PC-9 (cell line): ENCODE measurements at places on chromosomes 3 and 15. TPM values are rescaled to one million over a fixed set of nuclear protein-coding genes. Genes with fewer than 3 reads are reported as not detected.

The DUOXA2 gene
- not detected in 2 replicates for total RNA-seq

The FBXW12 gene
- total RNA-seq: not detected in 2 replicates

The FEZF2 gene
- total RNA-seq: not detected in 2 replicates

The MFGE8 gene
- 54.5 and 64.3 TPM in 2 replicates for total RNA-seq

The CSPG5 gene
- 1.3 and 1.8 TPM in 2 replicates for total RNA-seq

The XCR1 gene
- total RNA-seq: 0.13 and 0.18 TPM in 2 replicates

The CMTM8 gene
- 16.8 and 17.8 TPM in 2 replicates for total RNA-seq

The RAD51 gene
- total RNA-seq: 19.8 and 22.5 TPM in 2 replicates

The MUC13 gene
- not detected in 2 replicates for total RNA-seq

DNA sequence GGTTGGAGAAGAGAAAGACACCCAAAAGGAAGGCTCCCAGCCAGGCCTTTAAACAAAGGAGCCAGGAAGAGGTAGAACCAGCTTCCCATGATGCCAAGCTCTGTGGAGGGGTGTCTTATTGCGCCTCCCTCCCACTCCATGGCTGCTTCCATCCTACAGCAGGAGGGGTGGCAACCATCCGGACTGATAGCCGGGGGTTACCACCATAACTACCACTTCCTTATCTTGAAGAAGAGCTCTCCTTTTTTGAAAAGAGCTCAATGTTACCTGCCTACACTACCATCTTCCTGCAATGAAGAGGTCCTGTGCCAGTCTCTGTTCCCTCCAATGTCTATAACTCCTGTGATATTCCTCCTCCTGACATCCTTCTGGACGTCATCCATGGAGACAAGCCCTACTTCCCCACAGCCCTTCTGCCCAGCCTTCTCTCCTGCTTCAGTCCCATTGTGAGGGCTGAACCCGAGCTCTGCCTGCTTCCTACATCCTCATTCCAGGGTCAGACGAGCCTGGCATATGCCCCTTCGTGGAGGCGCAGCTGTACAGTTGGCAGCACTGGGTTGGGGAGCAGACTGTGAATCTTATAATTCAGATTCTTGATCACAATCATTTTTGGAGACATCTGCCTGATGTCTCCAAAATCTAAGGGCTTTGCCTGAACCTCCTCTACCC is 8.5 kb downstream of the CCDC9B start:
- no peaks in the 10 kb centered on the region for H3K27me3 ChIP-seq
- H3K4me3 ChIP-seq: no peak overlapping the region
- H3K4me1 ChIP-seq: peaks cover 18% of the 10 kb centered on the region

DNA sequence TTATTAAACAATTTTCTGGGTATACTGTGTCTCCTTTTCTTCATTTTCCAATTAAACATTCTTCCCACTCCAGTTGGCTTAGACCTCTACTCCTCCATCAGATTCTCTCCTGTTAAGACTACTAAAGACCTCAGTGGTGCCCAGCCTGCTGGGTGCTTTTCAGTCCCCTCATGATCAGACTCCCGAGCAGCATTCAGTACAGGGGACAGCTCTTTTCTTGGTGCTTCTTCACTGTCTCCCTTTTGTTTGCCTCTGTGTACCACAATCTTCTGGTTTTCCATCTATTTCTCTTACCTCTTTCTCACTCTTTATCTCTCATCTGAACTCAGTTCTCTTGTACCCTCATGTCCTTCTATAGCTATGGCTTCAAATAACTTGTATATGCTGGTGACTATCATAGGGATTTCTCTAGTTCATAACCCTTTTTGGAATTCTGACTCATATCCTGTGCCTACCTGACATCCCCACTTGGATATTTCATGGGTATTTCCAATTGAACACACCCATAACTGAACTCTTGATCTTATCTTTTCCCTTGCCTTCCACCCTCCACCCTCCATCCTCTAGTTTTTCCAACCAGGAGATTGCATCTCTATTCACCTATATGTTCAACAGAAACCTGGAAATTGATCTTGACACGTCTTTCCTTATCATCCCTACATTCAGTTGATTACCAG is 55.6 kb upstream of the ABHD10 start:
- peaks cover 77% of the 10 kb centered on the region for H3K36me3 ChIP-seq
- H3K4me1 ChIP-seq: peaks cover 57% of the 10 kb centered on the region
- H3K4me3 ChIP-seq: no peak overlapping the region; the same call in 1 of the 2 replicates
- no peaks in the 10 kb centered on the region for H3K27me3 ChIP-seq
- DNase-seq: peak; percentile 28

DNA sequence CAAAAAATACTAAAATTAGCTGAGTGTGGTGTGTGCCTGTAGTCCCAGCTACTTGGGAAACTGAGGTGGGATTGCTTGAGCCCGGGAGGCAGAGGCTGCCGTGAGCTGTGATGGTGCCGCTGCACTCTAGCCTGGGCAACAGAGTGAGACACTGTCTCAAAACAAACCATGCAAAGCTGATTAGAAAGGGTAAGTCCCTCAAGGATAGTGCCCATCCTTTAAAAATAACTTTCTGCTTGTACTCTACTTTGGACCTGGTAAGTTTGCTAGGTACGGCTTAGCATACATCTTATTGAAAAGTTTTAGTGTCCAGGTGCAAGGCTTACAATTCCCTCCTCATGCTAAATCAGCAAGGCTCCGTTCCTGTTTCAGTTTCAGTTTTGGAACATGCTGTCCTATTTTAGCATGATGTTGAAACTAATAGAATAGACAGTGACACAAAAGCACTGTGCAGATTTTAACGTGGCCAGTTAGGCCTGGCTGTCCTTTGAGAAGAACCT is 21.4 kb downstream of the FEM1B start:
- H3K4me1 ChIP-seq: no peaks in the 10 kb centered on the region
- H3K27ac ChIP-seq: no peak overlapping the region
- no peak for DNase-seq
- no peaks in the 10 kb centered on the region for H3K36me3 ChIP-seq

DNA sequence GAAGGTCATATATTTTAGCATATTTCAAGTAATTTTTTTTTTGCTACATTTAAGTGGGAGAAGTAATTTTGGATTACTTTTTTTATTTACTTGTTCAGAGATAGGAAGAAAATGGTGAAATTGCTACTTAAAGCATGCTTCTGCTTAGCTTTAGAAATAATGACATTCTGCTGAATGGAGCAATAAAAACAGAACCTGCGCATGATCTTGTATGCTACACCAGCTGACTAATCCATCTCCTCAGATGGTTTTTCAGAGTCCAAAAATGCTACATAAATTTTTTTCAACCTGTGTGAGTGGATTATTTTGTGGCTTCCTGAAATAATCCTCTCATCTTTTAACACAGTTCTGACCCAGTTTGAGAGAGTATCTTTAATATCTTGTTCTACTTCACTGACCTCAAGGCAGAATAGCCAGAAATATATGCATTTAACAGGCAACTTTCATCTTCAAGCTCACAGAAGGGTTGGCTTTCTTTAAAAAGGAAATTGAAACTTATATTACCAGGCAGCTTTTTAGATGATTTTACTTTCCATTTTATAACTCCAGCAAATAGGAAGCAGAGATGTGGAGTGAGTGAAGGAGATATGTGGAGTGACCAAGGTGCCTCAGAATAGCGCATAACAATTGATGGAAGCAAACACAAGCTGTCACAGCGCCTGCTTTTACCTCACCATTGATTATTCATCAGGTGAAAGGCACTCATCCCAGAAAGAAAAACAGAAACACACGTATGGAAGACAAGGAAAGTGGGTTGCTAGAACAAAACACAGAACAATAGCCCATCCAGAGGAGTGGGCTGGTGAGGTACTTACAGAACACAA is 136.6 kb downstream of the TGFBR2 start:
- H3K36me3 ChIP-seq: no peaks in the 10 kb centered on the region
- no peaks in the 10 kb centered on the region for H3K4me1 ChIP-seq
- H3K4me3 ChIP-seq: no peak overlapping the region
- no peak for DNase-seq
- no peak overlapping the region for H3K27ac ChIP-seq

- no peak overlapping the region for H3K4me3 ChIP-seq
- H3K4me1 ChIP-seq: peaks cover 42% of the 10 kb centered on the region
- no peaks in the 10 kb centered on the region for H3K27me3 ChIP-seq
- H3K27ac ChIP-seq: no peak overlapping the region
These were observed 35.8 kb downstream of the CMTM8 start for GRCh38 chr3:32274306-32274705.

- H3K36me3 ChIP-seq: no peaks in the 10 kb centered on the region
- H3K4me3 ChIP-seq: no peak overlapping the region
- no peaks in the 10 kb centered on the region for H3K27me3 ChIP-seq
- peaks cover 6% of the 10 kb centered on the region for H3K4me1 ChIP-seq
These were observed 125.6 kb downstream of the ETFA start for GRCh38 chr15:76185716-76186115.

DNA sequence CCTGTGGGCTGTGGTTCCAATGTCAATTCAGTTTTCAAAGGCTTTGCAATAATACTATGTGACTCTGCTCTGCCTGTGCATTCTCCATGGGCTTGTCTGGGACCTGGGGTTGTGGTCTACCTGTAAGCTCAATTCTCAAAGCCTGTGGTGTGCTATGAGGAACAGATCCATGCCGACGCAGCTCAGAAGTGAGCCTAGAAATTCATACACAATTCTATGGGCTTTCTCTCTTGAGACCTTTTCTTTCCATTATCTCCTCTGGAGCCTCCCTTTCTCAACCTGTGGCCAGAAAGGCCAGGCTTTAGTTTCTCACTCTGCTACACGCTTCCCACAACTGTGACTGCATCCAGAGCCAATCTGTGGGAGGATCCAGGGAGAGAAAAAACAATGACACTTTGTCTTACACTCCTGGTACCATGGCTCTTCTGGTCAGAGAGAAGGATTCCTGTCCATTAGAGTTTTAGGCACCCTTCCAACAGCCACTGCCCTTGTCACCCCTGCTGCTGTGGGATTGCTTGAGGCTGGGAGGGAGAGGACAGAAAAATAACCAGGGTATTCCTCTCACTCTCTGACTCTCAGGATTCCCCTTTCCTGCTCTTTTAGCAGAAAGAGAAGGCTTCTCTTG is 34.1 kb upstream of the KLF13 start:
- no peak for DNase-seq
- H3K36me3 ChIP-seq: no peaks in the 10 kb centered on the region
- peaks cover 21% of the 10 kb centered on the region for H3K27me3 ChIP-seq
- no peak overlapping the region for H3K4me3 ChIP-seq

DNA sequence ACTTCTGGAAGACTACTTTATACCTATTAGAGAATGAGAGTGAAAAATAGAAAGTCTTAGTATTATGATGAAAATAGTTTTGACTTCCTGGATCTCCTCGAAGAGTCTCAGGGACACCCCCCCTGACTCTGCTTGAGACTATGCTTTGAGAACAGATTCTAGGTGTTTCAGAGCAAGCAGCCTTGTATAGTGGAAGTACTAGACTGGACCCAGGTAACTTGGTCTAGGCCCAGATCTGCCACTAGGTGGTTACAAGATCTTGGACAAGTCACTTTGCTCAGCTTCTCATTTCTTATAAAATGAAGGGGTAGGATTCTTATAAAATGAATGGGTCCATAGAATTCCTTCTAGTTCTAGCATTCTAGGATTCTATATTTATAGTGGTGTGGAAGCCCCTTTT is 9.1 kb downstream of the ABHD5 start:
- no peak for DNase-seq
- H3K36me3 ChIP-seq: 0 out of 2 replicates have a peak, but pooled peaks cover 11% of the 10 kb centered on the region
- H3K27me3 ChIP-seq: no peaks in the 10 kb centered on the region
- peaks cover 14% of the 10 kb centered on the region for H3K4me1 ChIP-seq
- H3K27ac ChIP-seq: no peak overlapping the region
- no peak overlapping the region for H3K4me3 ChIP-seq

DNA sequence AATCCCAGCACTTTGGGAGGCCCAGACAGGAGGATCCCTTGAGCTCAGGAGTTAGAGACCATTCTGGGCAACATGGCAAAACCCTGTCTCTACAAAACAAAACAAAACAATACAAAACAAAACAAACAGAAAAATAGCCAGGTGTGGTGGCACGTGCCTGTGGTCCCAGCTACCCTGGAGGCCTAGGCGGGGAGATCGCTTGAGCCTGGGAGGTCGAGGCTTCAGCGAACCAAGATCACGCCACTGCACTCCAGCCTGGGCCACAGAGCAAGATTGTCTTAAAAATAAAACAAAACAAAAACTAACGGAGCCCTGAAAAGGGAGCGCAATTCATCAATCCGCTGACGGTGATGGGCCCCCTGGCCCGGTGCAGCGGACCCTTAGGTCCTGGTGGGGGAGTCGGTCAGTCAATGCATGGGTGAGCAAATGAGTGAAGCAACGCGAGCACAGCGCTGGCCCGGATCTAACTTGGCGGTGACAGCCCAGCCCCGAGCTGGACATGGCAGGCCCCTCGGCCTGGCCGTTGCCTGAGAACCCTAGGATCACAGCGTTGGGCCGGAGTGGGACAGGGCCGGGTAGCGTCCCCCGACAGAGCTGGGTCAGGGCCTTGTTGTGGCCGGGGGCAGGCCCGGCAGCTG is 52.4 kb upstream of the BLM start:
- H3K4me1 ChIP-seq: peaks cover 43% of the 10 kb centered on the region
- H3K27me3 ChIP-seq: no peaks in the 10 kb centered on the region
- no peak for DNase-seq
- no peaks in the 10 kb centered on the region for H3K36me3 ChIP-seq
- H3K27ac ChIP-seq: peak overlapping the region; percentile 56; the same call in 1 of the 2 replicates
- peak overlapping the region; percentile 75 for H3K4me3 ChIP-seq

DNA sequence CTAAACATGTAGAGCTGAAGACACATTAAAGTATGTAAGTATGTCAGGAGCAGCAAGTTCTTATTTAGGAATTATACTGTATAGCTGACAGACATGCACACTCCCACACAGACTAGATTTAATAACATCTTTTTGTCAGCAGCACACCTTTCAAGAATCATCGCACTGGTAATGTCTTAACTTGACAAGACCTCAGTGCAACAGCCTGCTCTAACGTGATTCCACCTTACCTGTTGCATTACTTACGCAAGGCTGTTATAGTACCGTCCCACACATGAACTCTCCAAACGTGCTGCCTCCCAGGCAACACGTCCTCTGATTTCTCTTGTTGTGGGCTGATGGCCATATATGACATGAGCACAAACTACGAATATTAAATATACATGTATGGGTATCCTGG is 11.9 kb downstream of the CHRM5 start:
- H3K4me1 ChIP-seq: no peaks in the 10 kb centered on the region
- H3K4me3 ChIP-seq: no peak overlapping the region
- no peaks in the 10 kb centered on the region for H3K36me3 ChIP-seq

- no peak for DNase-seq
- H3K4me1 ChIP-seq: no peaks in the 10 kb centered on the region
- H3K27ac ChIP-seq: no peak overlapping the region
- H3K27me3 ChIP-seq: peaks cover 37% of the 10 kb centered on the region
- H3K36me3 ChIP-seq: no peaks in the 10 kb centered on the region
- H3K4me3 ChIP-seq: no peak overlapping the region
These were observed 233.2 kb downstream of the OCA2 start for GRCh38 chr15:27865926-27866325.

GRCh38 chr3:45957586-45957985 is 14.3 kb downstream of the CXCR6 start:
- DNase-seq: no peak
- no peaks in the 10 kb centered on the region for H3K4me1 ChIP-seq
- no peak overlapping the region for H3K4me3 ChIP-seq
- H3K27ac ChIP-seq: no peak overlapping the region
- peaks cover 4% of the 10 kb centered on the region; the same call in 1 of the 2 replicates for H3K36me3 ChIP-seq
- H3K27me3 ChIP-seq: no peaks in the 10 kb centered on the region

DNA sequence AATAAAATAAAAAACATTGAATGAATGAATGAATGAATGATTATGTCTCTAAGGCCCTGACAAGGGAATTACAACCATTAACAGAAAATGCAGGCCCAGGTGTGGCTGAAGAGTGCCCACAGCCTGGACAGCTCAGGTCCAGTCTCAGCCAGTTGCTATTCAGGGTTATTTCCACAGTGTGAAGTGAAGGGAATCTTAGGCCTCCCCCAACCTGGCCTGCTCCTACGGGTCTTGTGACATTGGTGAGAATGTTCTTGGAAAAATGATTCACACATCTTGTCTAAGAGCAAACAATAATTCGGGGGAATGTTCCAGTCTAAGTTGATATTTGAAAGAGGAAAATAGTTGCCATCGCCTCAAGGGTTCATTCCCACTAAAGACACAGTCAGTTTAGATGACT is 37.0 kb downstream of the MINDY4B start:
- no peaks in the 10 kb centered on the region for H3K27me3 ChIP-seq
- no peaks in the 10 kb centered on the region for H3K36me3 ChIP-seq
- no peak overlapping the region for H3K4me3 ChIP-seq
- H3K4me1 ChIP-seq: peaks cover 5% of the 10 kb centered on the region; the same call in 1 of the 2 replicates
- H3K27ac ChIP-seq: no peak overlapping the region
